ENCODE measurements at places on chromosomes 1 and 21. TPM values are rescaled to one million over a fixed set of nuclear protein-coding genes. Genes with fewer than 3 reads are reported as not detected.

SERPINC1 gene
- total RNA-seq, result 0.06 TPM

RHD gene
- not detected for total RNA-seq

NBPF15 gene
- total RNA-seq, result 22.4 TPM

KCND3 gene
- 0.05 TPM for total RNA-seq

NFASC gene
- 1.5 TPM for total RNA-seq

CCDC17 gene
- 0.48 TPM for total RNA-seq

CYYR1 gene
- total RNA-seq, result not detected

RNU5D-1 gene
- total RNA-seq, result not detected

CACNA1S gene
- not detected for total RNA-seq

DR1 gene
- 29.3 TPM for total RNA-seq

APOBEC4 gene
- not detected for total RNA-seq

UMODL1 gene
- total RNA-seq, result not detected

LRRC42 gene
- 25.4 TPM for total RNA-seq

S100A14 gene
- total RNA-seq, result 0.40 TPM

TIMM17A gene
- total RNA-seq, result 98.8 TPM

VAV3 gene
- total RNA-seq, result 1.5 TPM

PRAMEF25 gene
- total RNA-seq, result not detected

HTR6 gene
- total RNA-seq, result 0.15 TPM

RPAP2 gene
- total RNA-seq, result 10.8 TPM

GCSAML gene
- total RNA-seq, result not detected

AIM2 gene
- total RNA-seq, result not detected

MLLT11 gene
- total RNA-seq, result 18.8 TPM

CRYAA gene
- total RNA-seq, result not detected

RGS13 gene
- total RNA-seq, result not detected

PTAFR gene
- total RNA-seq, result 0.21 TPM

KIRREL1 gene
- total RNA-seq, result 34.8 TPM

BSND gene
- not detected for total RNA-seq

PRRX1 gene
- not detected for total RNA-seq

PCSK9 gene
- total RNA-seq, result 3.4 TPM

TBX19 gene
- 0.83 TPM for total RNA-seq

IQGAP3 gene
- 20.9 TPM for total RNA-seq

TNFRSF25 gene
- 3.5 TPM for total RNA-seq

GPATCH3 gene
- total RNA-seq, result 11.8 TPM

RGS8 gene
- not detected for total RNA-seq

TMEM82 gene
- total RNA-seq, result not detected

DCDC2B gene
- not detected for total RNA-seq

HSF2BP gene
- 1.8 TPM for total RNA-seq

VANGL2 gene
- total RNA-seq, result 1.0 TPM

B3GALT5 gene
- 0.24 TPM for total RNA-seq

SPATA45 gene
- total RNA-seq, result not detected

COL16A1 gene
- 5.4 TPM for total RNA-seq

EDEM3 gene
- total RNA-seq, result 6.0 TPM

CLCA1 gene
- total RNA-seq, result not detected

AK5 gene
- 6.9 TPM for total RNA-seq

E2F2 gene
- 2.5 TPM for total RNA-seq

KCNA2 gene
- 0.08 TPM for total RNA-seq

CR1L gene
- total RNA-seq, result not detected

ICOSLG gene
- total RNA-seq, result 3.3 TPM

DCAF6 gene
- total RNA-seq, result 25.4 TPM

RGSL1 gene
- not detected for total RNA-seq

All from A549 treated with CORT108297 at 1 μM for 4 hours (cell line).